ENCODE measurements at places on chromosomes 7 and 10.
A peak's percentile ranks its signal among the peaks of the same experiment; 100 is the strongest.

DNA sequence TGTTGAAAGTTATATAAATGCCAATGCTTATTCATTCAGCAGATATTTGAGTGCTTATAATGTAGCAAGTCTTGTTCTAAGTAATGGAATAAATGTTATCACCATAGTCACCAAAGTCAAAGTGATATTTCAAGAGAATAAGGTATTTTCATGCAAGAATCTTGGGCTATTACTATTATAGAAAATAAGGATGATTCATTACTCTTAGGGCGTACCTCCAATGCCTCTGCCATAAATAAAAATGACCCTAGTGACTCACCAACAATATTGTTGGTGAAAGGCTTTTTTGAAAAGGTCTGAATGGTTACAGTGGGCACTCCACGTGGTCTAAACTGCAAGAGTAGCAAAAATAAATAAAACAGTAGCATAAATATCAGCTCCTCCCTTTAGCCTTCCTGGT, 68.4 kb downstream of the RALA start:
- DNase-seq = no peak

DNA sequence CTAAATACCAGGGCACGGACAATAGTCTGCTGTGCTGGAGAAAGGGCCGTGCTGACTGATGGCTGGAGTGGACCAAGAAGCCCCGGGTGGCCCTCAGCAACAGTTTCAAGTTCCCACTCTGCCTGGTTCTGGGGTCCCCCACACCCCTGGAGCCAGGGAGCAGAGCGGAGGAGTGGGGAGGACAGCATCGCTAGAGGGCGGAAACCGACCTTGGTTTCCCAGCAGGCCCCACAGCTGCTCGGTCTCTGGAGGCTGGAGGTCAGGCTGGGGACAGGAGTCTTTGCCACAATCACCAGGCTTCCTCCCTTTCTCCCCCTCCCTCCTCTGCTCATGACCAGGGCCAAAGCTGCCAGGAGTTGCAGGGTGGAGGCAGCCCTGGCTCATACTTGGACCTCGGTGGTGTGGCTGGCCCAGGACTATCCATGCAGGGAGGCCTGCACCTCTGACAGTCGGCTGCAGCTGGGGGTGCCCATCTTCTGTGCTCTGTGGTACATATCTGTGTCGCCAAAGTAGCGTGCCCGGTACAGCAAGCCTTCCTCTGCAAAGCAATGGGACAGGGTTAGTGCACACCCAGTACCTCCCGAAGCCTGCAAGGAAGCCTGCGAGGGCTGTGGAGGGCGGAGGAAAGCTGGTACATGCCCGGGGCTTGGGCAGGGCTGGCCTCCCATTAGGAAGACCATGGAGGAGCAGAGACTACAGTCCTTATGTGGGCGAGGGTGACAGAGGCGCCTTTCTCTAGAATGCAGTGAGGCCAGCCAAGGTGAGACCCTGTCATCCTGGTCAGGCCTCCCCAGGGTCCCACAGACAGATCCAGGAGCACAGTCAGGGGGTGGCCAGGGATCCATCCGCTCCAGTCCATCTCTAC, 19.1 kb downstream of the DNAJB12 start:
- DNase-seq = no peak

DNA sequence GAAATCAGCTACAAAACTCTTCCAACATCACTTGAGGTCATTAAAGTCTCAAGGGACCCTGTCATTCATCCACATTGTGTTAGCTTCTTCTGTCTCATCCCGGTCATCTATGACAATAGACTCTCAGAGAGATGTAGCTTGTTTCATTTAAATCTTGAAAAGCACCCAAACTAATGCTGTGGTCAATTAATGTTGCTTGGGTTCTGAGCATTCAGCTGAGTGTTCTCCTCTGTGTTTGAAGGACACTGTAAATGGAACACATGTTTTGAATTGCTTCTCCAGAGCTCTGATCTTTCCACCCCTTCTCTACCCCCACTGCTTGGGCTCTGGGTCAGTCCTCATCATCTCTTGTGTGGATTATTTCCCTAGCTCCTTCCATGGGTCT, 19.6 kb upstream of the ADD3 start:
- DNase-seq = no peak

DNA sequence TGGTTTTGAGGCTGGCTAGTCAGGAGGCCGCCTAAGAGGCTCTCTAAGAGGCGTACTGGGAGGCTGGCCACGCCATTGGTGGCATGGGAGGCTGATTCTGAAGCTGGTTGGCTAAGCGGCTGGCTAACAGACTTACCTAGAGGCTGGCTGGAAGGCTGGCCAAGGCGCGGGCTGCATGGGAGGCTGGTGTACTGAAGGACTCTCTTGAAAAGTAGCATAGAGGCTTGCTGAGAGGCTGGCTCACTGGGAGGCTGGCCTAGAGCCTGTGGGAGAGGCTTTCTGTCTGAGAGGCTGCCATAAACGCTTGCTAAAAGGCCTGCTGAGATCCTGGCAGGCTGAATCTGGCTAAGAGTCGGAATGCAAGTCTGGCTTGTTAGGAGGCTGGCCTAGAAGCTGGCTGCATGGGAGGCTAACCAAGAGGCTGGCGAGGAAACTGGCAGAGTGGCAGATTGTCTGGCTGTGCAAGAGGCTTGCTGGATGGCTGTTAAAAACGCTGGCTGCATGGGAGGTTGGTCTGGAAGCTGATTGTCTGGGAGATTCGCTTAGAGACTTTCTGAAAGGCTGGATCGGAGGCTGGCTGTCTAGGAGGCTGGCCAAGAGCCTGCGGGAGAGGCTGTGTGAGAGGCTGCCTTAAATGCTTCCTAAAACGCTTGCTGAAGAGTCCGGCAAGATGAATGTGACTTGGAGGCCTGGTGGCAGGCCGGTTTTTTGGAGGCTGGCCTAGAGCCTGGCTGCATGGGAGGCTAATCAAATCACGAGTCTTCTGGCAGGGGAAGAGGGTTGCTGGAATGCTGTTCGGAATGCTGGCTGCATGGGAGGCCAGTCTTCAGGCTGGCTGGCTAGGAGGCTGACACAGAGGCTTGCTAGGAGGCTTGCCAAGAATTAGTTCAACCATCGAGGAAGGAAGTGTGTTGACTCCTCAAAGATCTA, 134.2 kb downstream of the OR13A1 start:
- DNase-seq = no peak

- no peak for DNase-seq
Observed at GRCh38 chr10:5528989-5529701, 4.4 kb downstream of the CALML3 start.

GRCh38 chr7:131072505-131073091, 255.1 kb upstream of the MKLN1 start:
- peak; percentile 29 for DNase-seq

DNA sequence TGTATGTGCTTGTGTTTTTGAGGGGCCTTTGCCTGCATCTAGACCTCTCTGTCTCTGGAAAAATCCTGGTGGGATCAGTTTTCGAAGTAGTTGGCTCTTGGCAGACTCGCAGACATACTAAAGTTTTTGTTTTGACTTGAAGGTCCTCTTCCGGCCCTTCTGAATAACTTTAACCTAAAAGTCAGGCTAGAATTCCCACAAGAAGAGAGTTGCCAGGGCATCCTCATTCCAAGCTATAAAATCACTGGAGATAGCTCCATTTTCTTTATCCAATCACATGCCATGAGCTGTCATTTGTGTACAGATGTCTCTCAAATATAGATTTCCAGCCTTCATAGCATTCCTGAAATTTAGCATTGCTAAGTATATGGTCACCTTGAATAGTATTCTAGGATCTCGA, 967.8 kb downstream of the LRMDA start:
- DNase-seq = no peak

- DNase-seq = peak; percentile 75
Observed at GRCh38 chr7:137606061-137606674, 240.6 kb downstream of the DGKI start.

- no peak for DNase-seq
Observed at GRCh38 chr7:79787623-79788022, 334.2 kb upstream of the MAGI2 start.

GRCh38 chr7:98640375-98640774, 23.3 kb downstream of the NPTX2 start:
- DNase-seq = no peak

DNA sequence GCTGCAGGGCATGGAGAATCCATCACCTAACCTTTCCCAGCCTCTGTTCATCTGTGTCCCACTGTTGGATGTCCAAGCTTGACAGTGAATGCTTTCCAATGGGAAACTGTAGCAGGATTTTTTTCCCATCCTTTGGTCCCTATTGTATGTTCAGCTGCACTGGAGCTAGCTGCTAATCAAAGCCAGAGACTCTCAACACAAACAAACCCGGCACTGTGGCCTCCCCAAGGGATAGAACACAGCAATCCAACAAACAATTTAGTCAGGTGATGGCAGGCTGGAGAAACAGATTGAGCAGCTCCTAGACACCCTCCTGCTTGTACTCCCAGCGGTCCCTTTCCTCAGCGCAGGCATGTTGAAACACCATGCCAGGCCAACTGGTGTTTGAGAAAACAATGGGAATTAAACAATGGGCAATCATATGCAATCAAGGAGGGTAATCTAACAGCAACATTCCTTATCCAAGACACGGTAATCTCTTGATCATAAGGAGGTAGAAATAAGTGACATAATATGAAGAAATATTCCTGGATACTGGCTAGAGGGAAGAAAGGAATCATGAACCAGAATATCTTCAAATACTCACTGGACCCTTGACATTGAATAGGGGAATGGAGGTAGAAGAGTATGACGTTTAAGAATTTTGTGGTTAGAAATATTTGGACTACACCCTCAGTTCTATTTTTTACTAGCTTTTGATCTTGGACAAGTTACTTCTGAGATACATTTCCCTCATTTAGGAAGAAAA, 15.0 kb downstream of the PTN start:
- no peak for DNase-seq

DNA sequence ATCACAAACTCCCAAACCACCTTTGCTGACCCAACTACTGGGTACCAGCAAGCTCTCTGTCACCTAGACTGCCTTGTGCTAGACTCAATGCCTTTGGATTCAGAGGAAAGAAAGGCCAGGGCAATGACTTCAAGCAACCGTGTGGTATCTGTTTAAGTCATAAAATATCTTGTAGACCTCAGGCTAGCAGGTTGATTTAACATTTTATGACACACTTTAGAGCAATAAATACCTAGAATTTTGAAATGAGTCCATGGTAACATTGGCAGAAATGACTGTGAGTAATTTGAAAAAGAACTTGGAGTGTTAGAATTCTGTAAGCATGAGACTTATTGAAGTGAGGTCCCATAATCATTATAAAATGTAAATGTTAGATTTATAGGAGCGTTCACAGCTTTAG, 87.2 kb downstream of the TWIST1 start:
- DNase-seq = no peak

- DNase-seq = no peak
Observed at GRCh38 chr10:110777661-110778060, 94.1 kb upstream of the PDCD4 start.

- no peak for DNase-seq
Observed at GRCh38 chr7:3043544-3044371, at the start of gene CARD11. Gene CARD11, minus strand, starts transcription at chr7:3043867. Its CDS starts 85,361 bp downstream, at chr7:2958506.

- no peak for DNase-seq
Observed at GRCh38 chr10:132162021-132162531, 24.7 kb upstream of the DPYSL4 start.

- DNase-seq = peak; percentile 28
Observed at GRCh38 chr7:23022258-23022769, 8.4 kb upstream of the HYCC1 start.

- no peak for DNase-seq
Observed at GRCh38 chr10:78856421-78856820, 212.3 kb upstream of the ZMIZ1 start.

- no peak for DNase-seq
Observed at GRCh38 chr10:126736727-126737126, 66.2 kb upstream of the C10orf90 start.

DNA sequence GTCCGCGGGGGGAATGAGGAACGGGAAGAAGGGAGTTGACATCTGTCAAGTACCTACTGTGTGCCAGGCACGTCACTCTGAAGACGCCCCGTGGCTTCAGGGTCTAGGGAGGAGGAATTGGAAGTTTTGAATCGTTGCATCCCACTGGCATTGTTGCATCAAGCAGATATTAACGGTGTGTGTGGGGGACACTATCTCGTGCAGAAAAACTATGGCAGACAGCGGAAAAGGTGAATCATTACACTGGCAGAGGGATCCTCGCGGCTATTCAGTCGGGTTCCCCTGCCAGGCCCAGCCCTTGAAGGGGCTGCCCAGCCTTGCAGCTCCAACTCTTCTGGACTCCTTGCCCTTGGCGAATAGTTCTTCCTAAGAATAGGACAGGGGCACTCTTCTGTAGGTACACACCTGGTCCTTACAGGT, 1.0 kb upstream of the KIAA1549 start:
- no peak for DNase-seq

DNA sequence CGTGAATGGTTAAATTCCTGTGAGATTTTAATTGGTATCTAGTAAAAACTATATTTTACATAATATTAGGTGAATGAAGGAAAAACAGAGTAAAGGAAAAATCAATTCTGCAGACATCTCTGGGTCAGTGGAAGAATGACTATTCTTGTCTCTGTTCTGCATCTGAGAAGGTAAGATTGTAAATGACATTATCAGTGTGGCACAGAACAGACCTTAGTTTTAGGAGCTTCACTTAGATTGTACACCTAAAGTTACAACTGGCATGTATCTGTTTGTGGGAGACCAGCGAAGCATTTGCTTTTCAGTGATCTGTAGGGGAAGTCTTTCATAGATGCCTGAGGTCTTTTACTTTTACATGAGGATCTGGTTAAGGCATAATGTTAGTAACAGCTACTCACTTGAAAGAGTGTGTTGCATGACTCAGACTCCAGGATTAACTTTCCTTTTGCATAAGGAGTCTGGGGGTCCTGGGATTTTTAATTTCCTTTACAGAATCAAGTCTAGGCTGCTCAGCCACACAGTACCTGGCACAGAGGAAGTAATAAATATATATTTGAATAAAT, 56.2 kb downstream of the JMJD1C start:
- no peak for DNase-seq

- DNase-seq = no peak
Observed at GRCh38 chr10:74871595-74872382, 45.4 kb downstream of the KAT6B start.

GRCh38 chr7:94386416-94386815, 8.3 kb upstream of the COL1A2 start:
- DNase-seq = no peak

DNA sequence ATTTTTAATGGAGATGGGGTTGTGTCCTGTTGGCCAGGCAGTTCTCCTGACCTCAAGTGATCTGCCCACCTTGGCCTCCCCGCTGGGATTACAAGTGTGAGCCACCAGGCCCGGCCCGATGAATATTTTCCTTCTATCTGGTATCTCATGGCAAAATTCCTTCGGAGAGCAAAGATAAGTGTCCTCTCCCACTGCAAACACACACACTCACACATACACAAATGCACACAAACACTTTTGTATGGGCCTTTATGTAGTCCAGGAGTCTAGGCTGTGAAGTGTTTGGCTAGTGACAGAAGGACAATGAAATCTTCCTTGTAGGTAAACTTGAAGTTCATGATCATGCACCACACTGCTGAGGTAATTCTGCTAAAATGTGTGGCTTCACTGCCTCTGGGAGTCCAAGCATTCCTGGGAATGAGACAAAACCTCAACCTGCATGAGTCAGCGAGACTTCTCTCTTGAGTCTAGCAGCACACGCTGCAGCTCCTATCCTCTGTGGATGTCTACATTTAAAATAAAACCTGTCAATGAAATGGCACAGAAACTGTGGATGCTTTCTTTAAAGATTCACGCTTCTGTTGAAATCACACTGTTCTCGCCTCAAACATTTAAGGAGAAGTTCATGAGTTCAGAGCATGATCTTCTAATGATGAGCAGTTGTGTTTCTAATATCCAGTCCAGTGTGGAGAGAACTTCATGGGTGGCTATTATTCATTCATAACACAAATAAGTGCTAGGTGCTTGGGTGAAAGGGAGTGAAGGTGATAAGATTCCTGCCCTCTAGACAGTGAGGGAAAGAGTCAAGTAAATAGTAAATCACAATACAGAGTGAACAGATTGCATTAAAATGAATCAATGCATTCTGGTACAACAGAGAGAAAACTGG, 96.5 kb downstream of the NRP1 start:
- no peak for DNase-seq

- DNase-seq = peak; percentile 55
Observed at GRCh38 chr7:90592033-90592432, 4.1 kb upstream of the CDK14 start.
